ENCODE measurements at places on chromosomes 12 and 14. TPM values are rescaled to one million over a fixed set of nuclear protein-coding genes. Genes with fewer than 3 reads are reported as not detected.

Gene TEX52
- total RNA-seq, result not detected

Gene DGKA
- 21.9 TPM for total RNA-seq

Gene FOXM1
- 89.2 TPM for total RNA-seq

Gene DCN
- 0.22 TPM for total RNA-seq

Gene SLC38A4
- 0.22 TPM for total RNA-seq

Gene RDH5
- total RNA-seq, result 1.9 TPM

Gene TAS2R20
- total RNA-seq, result 0.07 TPM

Gene NKX2-8
- total RNA-seq, result 4.0 TPM

Gene AVPR1A
- total RNA-seq, result 0.07 TPM

Gene SERPINA6
- 1.1 TPM for total RNA-seq

Gene LRRK2
- total RNA-seq, result 1.7 TPM

Gene ETFBKMT
- 1.3 TPM for total RNA-seq

Gene TIMM9
- total RNA-seq, result 69.5 TPM

Gene IFNG-AS1
- not detected for total RNA-seq

Gene IL26
- not detected for total RNA-seq

Gene RNASE7
- total RNA-seq, result 0.07 TPM

Gene PLEKHG7
- not detected for total RNA-seq

Gene FGD4
- total RNA-seq, result 19.7 TPM

Gene TOGARAM1
- total RNA-seq, result 7.2 TPM
